Fibroblast of the aortic adventitia (primary cell): ENCODE measurements at places on chromosomes 2 and 18. TPM values are rescaled to one million over a fixed set of nuclear protein-coding genes. Genes with fewer than 3 reads are reported as not detected.

GRCh38 chr2:159010963-159011362 is 42.5 kb downstream of the TANC1 start:
- DNase-seq = peak; percentile 63

DNA sequence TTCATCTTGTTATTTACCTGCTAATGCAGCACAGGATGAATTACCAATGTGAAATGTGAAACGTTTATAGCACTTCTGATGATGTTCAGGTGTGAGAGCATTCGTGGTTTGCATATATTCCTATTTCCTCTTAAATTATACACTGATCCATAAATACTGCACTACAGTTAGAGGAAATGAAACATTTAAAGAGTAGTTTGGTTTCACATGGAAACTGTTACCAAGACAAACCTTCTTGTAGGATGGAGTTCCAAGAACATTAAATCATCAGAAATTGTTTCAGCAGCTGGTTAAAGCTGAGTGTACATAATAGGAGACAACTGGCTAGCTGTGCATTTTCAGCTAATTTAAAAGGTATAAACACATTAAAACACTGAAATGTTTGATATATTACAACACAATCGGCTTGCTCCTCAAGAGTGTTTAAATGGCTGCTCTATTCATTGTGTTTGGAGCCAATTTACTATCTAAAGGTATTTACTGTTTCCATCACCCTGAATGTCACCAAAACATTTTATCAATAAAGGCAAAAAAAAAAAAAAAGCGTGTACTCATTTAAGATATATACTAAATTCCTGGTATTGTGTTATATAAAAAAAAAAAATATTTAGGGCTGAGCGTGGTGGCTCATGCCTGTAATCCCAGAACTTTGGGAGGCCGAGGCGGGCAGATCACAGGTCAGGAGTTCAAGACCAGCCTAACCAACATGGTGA is 100.6 kb downstream of the DYM start:
- DNase-seq = peak; percentile 76

INPP5D gene
- 0.54 and 0.98 TPM in 2 replicates for total RNA-seq

DNA sequence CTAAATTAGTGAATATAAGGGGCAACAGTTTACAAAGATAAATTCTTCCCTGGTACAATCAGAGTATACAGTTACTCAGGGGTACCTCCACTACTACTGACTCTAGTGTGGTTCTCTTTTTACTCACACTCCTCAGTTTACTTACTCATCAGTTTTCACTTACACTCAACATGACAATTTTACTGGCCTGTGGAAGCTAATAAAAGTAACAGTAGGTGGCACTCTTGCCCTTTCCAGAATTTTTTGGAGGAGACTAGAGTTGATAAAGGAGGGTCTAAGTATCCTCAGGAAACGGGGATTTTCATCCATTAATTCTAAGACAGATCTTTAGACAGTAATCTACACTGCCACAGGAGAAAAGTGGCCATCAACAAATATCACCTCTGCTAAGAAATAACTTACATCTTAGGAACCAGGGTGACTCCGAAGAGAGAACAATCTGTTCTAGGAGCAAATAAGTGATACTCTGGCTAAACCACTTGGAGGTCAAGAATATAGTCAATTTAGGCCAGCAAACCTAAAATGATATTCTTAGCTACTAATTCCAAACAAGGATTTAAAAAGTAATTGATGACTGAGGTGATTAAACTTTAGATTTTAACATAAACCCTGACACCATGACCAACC is 61.3 kb downstream of the ATL2 start:
- peak; percentile 69 for DNase-seq

- no peak for DNase-seq
Measured at GRCh38 chr2:61693744-61694143, 155.6 kb upstream of the XPO1 start.

DNA sequence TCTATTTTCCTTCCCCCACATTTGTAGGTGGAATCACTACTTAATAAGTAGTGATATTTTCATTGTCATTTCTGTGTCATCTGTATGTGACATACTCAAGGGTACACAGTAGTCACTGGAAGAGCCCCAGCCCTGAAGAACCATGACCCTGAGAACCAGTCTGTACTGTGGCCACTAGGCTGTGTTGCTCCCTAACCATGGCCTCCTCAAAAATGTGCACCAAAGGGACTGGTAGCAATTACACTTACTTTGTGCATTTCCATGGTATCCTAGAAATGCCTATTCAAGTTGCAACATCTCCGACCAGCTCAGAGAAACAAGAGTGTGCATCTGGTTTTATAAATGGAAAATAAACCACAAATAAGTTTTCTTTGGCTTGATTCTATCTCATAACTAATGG is 155.1 kb downstream of the DOCK10 start:
- peak; percentile 75 for DNase-seq

INHBB gene
- total RNA-seq = not detected in 2 replicates

ALPI gene
- total RNA-seq = not detected in 2 replicates

DNA sequence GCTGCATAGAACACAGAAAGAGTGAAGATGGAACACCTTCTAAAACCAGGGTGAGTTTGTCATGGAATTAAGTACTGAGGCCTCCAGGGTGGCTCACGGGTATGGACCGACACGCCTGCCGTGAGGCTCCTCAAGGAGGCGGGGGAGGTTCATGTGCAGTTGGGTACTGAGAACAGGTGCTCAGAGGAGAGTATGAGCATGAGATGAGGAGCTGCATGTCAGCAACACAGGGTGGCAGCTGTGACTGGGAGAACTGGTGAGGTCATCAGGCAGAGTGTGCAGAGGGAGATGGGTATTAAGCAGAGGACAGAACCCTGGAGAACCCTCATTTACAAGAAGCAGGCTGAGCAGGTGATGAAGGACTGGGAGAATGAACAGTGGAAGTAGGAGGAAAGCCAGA is 63.2 kb upstream of the KLHL29 start:
- DNase-seq = no peak

DNA sequence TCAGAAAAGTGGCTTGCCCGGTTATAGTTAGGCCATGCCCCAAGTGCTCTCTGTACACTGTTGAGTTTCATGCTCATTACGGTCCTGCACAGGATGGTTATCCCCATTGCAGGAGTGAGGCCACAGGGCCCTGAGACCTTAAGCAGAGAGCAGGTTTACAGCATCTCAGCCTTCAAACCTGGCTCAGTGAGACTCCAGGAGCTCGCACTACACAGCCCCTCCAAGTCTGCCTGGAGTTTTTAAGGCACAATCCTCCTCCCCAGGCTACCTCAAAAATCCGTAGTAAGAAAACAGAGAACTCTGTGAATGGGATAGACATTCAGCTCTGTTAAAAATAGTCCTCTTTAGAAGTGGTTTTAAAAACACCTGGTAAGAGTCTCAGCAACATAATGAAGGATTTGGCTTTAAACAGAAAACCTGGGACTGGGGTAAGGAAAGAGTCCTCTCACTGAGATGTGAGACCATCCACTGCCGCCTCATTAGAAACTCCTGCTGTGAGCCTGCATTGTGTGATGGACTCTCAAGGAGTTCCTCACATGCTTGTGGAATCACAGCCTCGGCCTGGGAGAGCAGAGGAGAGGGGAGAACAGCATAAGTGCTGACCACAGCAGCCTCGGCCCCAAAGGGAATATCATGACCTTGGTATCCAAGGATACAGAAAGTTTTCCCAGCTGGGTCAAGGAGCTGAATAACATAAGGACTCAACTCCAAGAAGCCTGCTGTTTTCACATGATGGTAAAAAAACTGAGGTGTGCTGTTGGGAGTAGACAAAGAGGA is 214.8 kb downstream of the ATAD2B start:
- peak; percentile 50 for DNase-seq

GRCh38 chr2:206989311-206989710 is 50.0 kb downstream of the CPO start:
- DNase-seq = no peak

TEKT4 gene
- not detected in 2 replicates for total RNA-seq

GALNT3 gene
- 0.49 and 3.1 TPM in 2 replicates for total RNA-seq

XDH gene
- 3.1 TPM in 1 of 2 replicates, not detected in the other for total RNA-seq

GPAT2 gene
- total RNA-seq = 10.2 TPM in 1 of 2 replicates, not detected in the other

SULT1C4 gene
- total RNA-seq = 0.33 TPM in 1 of 2 replicates, not detected in the other

IL1A gene
- total RNA-seq = 0.90 TPM in 1 of 2 replicates, not detected in the other

ACOXL gene
- not detected in 2 replicates for total RNA-seq

NEU4 gene
- total RNA-seq = not detected in 2 replicates

- no peak for DNase-seq
Measured at GRCh38 chr2:149038442-149039212, at the start of gene LYPD6B. Gene LYPD6B, plus strand, starts transcription at chr2:149038699. Its CDS starts 92,250 bp downstream, at chr2:149130949.
